Hematopoietic multipotent progenitor cell treated with erythropoietin and hydrocortisone succinate and interleukin-3 and kit ligand, for 15 days (in vitro differentiated cells): ENCODE measurements at places on chromosomes 11 and 22.

- no peak for DNase-seq
These were observed 176.9 kb downstream of the DSCAML1 start for GRCh38 chr11:117620086-117620485.

DNA sequence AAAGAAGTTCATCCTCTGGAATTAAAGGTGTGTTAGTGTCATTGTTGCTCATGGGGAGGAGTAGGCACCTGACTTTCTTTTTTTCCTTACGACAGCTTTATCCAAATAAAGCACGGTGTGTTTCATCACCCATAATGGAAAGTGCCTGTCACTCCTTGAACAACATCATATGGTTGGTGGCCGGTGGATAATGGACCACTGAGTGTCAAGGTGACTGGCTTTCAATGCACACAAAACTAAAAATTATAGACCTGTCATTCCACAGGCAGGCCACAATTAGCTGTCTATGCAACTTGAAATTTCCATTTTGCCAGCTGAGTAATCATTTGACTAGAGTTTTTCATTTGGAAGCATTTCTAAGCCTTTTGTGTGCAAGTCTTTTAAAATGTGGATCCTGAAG is 45.0 kb upstream of the MPPED2 start:
- DNase-seq, result no peak

GRCh38 chr11:70205049-70205725 is 2.1 kb downstream of the FADD start:
- DNase-seq, result no peak

- DNase-seq, result no peak
These were observed 48.4 kb upstream of the EED start for GRCh38 chr11:86196085-86196696.

DNA sequence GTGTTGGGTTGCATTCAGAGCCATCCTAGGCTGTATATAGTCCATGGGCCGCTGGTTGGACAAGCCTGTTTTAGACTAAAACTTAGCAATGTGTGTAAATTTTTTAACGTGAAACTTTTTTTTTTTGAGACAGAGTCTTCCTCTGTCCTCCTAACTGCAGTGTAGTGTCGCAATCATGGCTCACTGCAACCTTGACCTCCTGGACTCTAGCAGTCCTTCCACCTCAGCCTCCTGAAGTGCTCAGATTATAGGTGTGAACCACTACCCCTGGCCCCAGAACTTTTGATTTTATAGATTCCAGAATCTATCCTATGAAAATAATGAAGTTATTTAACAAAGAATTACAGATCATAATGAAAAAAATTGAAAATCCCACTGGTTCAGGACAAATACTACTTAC is 29.9 kb upstream of the PANX2 start:
- DNase-seq, result no peak

DNA sequence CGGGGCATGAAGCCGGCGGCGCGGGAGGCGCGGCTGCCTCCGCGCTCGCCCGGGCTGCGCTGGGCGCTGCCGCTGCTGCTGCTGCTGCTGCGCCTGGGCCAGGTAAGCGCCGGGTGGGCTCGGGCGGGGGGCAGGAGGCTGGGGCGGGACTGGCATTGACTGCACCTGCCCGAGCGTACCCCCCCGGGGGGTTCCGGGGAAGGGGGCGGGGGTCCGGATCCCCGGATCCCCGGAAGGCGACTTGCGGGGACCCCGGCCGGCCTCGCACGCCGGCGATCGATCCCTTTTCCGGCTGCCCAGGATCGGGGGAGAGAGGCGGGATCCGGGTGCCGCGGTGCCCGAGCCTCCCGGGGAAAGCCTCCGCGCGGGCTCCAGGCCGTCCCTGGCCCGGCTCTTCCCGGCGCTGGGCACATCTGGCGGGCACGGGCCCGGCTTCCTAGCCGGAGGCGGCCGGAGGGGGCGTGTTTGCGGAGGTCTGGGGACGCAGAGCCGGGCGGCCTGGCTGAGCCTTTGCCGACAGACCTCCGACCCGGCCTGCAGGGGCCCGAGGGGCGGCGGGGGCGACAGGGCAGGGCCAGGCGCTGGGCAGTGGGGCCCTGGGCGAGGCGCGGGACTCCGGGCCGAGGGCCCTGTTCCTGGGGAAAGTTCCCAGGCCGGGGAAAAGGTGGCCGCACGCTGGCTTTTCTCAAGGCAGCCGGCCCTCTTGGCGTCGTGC is 705 bp downstream of the PTPRJ start:
- DNase-seq, result no peak

DNA sequence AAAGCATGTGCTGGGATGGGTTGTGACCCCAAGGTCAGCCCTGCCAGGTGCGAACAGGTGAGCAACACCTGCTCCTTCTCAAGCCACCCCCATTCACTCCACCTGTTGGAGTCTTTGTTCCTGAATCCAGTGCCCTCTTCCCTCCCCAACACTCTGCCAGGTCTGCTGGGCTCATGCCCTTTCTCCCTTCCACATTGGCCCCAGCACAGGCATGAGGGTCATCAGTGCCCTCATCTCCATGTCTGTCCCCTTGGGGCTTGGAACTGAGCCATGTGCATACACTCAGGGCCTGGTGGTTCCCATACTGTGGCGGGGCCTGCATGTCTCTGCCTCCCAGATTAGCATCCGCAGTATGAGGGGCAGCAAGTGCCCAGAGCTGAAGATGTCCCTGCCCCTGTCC is 19.1 kb downstream of the RFPL2 start:
- DNase-seq, result no peak

DNA sequence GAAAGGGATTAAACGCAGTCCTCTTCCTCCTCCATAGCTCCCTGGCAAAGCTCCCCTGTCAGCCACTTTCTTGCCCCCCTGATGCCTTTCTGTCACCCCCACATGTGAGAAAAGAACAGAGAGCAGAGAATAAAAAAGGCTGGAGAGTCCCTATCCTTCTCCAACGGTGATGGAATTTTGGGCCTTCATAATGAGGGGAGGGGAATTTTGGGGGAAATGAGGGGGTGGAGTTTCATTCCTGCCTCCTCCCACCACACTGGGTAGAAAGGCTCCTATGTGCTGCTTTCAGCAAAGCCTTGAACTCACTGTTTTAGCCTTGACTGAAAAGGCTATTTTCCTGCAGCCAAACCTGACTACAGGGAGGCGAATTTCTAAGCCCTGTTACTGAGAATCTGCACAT is 59.3 kb downstream of the C11orf58 start:
- DNase-seq, result no peak

DNA sequence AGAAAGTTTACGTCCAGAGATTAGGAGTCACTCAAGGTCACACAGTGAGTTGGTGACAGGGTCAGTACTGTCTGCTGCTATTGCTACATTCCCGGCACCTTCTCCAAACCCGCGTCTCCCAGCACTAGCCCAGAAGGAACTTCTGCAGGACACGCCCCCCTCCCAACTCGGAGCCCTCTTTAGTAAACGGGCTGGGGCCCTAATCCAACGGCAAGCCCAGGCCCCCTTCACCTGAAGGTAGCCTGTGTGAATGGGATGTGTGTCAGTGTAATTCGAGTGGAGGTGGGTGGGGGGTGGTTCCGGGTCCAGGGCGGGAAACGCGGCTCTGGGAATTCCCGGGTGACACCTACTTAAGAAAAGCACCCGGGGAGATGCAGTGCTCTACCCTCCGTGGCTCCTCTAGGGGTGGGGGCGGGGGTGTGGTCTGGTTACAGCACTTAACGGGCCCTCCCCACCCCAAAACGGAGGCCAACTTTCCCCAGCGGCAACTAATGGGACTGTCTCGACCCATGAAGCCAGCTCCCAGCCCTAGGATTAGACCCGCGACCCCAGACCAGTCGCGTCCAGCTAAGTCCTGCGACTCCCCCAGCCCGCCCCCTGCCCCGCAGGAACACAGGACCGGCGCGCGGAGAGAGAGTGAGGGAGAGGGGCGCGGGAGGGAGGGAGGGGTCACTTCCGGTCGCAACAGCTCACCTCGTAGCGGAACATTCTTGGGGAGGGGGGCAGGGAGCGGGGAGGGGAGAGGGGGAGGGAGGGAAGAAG is 468 bp downstream of the PATL1 start:
- peak; percentile 60 for DNase-seq

DNA sequence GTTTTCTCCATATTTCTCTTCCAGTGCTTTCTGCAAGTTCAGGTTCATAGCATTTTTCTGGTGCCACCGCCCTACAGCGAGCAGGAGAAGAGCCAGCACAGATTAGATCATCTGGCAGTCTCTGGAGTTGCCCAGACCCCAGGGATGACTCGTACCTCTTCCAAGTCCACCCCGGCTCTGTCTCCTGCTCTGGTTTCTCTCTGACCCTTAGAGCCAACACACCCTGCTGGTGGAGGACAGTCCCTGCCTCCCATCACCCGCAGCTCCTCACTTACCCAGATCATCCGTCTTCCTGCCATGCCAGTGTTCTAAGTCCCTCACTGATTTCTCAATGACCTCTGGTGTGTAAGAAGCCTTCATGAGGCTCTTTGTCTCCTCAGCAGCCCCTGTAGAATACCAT is 28.0 kb downstream of the TST start:
- DNase-seq, result no peak

GRCh38 chr11:6530848-6531247 is 33.8 kb downstream of the DNHD1 start:
- peak; percentile 13 for DNase-seq

GRCh38 chr11:106344966-106345365 is 267.5 kb downstream of the AASDHPPT start:
- DNase-seq, result no peak
